ENCODE measurements at places on chromosomes 6 and 20.

DNA sequence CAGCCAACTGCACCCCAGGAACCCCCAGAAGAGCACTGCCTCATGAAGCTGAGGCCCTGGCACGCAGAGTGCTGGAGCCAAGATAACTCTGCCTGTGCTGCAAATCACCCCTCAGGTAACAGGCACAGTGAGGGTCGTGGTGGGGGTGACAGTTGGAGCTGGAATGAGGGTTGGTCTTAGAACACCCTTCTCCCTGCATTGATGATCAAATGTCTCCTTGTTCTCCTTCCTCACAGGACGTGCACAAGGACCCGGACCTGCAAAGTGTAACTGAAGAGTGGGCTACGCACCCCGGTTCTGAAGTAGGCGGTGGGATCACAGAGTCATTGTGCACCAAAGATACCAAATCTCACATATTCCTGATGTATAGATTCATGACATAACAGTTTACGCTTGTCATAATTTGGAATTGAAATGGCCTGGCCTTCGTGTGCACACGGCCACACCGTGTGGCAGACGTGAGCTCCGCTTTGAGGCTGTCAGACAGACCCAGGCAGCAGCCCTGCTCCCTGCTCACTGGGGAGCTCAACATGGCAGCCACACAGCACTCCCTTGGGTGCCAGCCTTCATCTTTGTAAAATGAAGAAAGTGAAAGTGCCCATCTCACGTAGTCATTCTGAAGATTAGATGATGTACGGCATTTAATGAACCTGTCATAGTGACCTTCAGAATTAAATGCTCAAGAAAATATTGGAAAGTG is 8.8 kb downstream of the THBS2 start:
- no peak for DNase-seq

DNA sequence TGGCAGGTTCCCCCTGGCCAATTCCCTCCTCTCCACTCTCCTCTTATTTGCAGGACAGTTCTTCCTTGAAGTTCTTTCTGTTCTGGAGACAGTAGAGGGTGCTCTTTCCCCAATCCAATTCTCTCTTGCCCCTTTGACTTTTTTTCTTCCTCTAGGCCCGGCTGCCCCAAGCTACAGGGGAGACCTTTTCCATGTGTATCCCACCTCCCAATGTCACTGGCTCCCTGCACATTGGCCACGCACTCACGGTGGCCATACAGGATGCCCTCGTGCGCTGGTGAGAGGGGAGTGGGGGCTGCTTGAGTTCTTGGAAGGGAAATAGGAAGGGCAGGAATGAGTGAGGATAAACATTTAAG is 1.5 kb downstream of the VARS2 start:
- DNase-seq = peak; percentile 40

DNA sequence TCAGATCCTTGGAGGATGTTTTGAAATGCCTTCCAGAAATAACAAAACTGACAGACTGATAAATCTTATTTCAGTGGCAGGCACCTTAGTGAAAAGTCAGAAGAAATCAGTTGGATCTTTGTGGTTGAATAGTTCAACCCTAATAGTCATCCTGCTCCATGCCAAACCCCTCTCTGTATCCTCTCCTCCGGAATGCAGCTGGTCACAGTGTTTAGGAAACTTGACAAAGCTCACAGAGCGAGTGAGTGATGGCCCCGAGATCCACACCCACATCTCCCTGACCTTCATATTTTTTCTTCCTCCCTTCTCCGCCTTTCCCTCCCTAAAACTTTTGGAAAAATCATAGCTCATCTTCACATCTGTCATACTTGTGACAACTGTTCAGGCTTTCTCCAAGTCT is 464.8 kb upstream of the CDH4 start:
- DNase-seq = no peak

DNA sequence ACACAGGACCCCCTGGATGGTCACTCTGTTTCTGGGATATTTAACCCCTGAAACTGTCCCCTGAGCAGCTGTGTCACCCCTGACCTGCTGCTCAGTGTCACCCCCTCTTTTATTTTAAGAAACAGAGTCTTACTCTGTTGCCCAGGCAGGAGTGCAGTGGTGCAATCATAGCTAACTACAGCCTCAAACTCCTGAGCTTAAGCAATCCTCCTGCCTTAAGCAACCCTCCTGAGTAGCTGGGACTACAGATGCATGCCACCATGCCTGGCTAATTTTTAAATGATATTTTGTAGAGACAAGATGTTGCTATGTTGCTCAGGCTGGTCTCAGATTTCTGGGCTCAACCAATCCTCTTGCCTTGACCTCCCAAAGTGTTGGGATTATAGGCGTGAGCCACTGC is 21.5 kb upstream of the GTSF1L start:
- DNase-seq = no peak

DNA sequence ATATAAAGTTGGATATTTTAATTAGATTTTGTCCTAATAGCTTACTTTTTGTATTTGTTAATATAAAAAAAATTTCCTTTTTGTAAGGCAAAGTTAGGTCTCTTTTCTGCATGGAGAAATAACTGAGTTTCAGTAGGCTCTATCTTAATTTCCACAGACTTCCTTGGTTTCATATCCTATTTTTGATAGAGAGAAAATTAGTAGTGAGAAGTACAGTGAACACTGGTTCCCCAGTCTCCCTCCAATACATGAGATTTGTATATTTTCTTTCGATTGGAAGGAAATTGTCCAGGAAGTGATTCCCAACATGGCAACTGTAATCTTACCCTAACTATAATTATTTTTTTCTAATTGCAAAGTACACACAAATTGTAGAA is 26.4 kb downstream of the TRIM27 start:
- DNase-seq = no peak

GRCh38 chr20:37308086-37309050 is 18.9 kb downstream of the MANBAL start:
- no peak for DNase-seq

- DNase-seq = no peak
Measured at GRCh38 chr6:144417681-144418080, 132.5 kb downstream of the UTRN start.

DNA sequence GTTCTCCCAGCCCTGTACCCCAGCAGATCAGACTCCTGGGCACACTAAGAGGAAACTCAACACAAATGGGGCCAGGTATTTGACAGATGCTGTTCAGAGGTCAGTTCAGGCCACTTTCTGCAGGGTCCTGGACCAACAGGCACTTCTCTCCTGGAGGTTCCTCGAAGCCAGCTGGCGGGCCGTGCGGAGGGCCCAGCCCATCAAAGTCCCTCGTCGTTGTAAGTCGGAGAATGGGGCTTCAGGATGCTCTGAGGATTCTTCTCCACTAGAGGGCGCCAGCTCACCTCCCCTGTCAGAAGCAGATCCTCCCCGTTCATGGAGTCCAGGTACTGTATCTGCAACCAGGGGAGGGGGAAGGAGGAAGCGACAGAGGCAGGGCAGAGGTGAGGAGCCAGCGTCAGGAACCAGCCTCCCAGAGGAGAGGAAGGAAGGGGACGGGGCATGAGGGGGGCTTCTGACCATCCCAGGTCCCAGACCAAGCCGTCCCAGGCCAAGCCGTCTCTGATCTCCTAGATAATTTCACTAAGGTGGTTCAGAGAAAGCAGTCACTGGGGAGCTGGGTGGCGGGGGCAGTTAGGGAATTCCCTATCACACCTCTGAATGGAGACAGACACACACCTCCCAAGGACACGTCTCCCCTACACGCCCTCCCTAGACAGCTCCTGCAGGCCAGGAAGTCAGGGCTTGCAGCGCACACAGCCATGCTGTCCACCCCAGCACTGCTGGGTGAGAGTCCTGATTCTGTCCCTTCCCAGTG is 11.7 kb upstream of the FAM83C start:
- peak; percentile 81 for DNase-seq

DNA sequence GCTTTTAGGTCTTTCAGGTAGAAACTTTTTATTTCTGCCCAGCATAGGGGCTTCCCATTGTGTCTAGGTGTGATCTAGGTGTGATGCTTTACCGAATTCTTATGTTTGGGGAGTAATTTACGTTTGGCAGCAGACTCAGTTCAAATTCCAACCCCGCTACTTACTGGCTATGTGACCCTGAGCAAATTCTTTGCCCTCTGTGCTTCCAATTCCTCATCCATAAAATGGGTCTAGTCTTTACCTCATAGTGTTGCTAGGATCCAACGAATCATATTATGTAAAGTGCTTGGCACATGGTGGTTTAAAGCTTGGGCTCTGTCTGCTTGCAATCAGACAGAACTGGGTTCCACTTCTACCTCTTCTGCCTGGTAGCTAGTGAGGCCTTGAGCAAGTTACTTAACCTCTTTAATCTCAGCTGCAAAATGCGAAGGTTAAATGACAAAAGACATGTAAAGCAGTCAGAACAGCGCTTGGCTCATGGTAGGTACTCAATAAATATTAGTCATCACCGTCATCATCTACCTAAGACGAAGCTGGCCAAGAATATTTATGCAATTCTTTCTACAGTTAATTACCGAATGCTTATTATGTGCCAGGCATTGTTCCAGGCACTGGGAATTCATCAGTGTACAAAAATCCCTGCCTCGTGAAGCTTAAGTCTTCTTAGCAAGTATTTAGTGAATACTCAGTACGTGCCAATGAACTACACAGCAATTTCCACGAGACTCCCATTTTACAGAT is 1.0 kb downstream of the NSFL1C start:
- DNase-seq = no peak

DNA sequence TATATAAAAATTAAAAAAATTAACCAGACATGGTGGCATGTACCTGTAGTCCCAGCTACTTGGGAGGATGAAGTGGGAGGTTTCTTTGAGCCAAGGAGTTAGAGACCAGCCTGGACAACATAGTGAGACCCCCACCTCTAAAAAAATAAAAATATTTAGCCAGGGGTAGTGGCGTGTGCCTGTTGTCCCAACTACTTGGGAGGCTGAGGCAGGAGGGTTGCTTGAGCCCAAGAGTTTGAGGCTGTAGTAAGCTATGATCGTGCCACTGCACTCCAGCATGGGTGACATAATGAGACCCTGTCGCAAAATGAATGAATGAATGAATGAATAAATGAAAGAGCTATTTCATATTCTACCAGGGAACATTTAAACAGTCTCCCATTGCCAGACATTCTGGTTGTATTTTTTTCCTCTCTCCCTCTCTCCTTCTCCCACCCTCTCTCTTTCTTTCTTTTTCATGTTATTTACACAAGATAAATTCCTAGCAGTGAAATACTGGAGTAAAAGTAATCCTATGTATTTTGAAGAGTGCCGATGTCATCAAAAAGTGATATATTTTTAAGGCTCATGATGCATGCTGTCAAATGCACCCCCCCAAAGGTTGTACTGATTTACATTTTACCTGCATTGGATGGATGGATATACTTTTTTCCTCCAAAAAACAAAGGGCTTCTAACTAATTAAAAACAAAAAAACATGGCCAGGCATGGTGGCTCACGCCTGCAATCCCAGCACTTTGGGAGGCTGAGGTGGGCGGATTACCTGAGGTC is 194.8 kb upstream of the ZNF217 start:
- DNase-seq = no peak

DNA sequence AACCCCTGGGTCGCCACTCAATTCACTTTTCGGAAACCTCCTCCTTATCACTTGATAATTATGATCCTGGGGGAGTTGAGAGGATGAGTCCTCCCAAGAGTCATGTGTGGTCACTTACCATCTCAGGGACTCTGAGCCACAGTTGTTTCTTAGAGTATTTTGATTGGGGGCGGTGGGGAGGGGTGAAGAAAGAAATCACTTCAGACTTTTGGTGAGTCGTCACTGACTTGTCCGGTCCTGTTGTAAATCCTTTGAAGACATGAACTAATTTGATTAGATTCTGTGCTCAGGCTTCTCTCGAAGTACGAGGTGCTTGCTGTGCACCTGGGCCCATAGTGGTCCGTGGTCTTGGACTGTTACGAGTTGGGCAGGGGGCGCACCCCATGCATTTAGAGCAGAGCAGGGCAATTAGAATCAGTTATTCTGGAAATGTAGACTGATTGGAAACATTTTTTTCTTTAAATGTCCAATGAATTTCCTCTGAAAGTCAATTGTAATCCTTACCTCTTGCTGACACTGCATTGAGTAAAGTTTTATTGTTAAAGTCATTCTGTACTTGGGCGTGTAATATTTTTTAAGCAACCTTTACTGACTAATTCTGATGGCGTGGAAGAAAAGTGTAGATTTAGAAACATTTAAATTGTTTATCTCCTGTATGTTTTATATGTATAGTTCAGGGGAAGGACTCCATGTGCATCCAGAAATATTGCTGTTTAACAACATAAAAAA is 173.4 kb downstream of the SLC16A10 start:
- no peak for DNase-seq

DNA sequence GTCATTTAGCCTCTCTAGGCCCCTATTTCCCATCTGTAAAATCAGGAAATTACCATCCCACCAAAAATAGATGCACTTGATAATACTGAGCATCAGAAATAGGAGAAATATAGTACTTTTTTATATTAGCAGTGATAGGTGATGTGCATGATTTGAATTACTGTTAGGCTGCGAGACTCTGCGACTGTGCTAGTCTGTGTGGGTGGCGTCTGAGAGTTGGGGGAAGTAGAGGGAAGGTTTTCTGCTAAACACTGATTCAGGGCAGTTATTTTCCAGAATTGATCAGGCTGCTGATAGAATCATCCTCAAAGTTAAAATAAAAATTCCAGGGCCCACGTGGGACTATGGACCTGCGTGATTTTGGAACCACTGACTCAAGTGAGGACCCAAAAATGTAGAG is 60.4 kb upstream of the ARMH2 start:
- DNase-seq = no peak

GRCh38 chr20:13758884-13759283 is 25.8 kb downstream of the ESF1 start:
- DNase-seq = no peak

- no peak for DNase-seq
Measured at GRCh38 chr6:169232507-169232931, 21.1 kb downstream of the THBS2 start.

DNA sequence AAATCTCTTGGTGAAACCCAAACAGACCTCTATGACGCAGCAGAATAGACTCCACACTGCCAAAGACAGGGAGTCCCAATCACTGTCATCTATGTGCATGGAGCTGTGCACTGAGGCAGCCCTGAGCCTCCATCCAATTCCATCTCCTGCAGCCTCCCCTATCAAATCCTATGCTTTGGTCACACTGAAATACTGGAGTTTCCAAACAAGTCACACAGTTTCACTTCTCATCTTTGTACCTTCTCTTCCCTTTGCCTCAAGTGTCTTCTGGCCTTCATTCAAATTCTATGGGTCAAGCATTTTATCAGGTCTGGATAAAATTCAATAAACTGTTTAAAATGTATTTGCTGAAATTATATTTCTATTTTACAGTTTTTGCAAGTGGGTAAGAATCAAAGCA is 38.5 kb downstream of the FBXL4 start:
- DNase-seq = no peak

DNA sequence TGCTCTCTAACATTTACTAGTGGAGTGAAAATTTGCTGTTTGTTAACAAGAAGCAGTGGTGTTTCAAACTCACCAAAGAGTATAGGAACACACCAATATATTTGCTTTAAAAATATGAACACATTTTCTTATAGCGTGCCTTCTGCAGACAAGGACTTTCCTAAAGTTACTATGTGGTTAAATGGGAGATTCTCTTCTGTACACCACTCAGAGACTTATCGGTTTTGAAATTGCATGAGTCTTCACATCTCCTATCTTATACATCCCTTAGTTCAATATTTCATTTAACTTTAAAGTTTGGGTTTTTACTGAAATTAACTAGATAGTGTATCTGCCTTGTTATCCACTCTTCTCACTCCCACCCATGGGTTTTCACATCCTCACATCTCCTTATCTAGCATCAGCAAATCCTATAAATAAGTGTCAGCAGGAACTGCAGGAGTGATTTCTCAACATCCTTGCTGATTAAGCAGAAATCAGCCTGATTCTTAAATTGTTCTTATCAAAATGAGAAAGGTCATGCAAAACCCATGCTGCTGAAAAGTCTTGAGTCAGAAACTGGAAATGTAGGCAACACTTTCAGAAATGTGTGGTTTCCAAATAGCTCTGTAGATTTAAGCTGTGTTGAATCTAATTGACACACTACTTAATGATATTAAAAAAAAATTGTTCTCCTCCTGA is 1075.6 kb upstream of the GJE1 start:
- no peak for DNase-seq
